ENCODE measurements at places on chromosomes 12 and 14. TPM values are rescaled to one million over a fixed set of nuclear protein-coding genes. Genes with fewer than 3 reads are reported as not detected.
A peak's percentile ranks its signal among the peaks of the same experiment; 100 is the strongest.

Gene SMCO2
- not detected for total RNA-seq

Gene SRSF9
- 210 TPM for total RNA-seq

GRCh38 chr14:66827182-66827581, 319.2 kb downstream of the GPHN start:
- no peak for DNase-seq

GRCh38 chr14:105151838-105152793, 16.5 kb downstream of the JAG2 start:
- DNase-seq, result peak; percentile 15

- DNase-seq, result no peak
Observed at GRCh38 chr14:53450871-53451270, 297.7 kb upstream of the DDHD1 start.

GRCh38 chr12:130482448-130482847, 144.8 kb downstream of the PIWIL1 start:
- DNase-seq, result no peak

All from glutamatergic neuron (in vitro differentiated cells).